Occipital lobe (tissue), 3 donors: ENCODE measurements at places on chromosomes 7 and 10. TPM values are rescaled to one million over a fixed set of nuclear protein-coding genes. Genes with fewer than 3 reads are reported as not detected.
A peak's percentile ranks its signal among the peaks of the same experiment; 100 is the strongest.

The EPO gene
- not detected for total RNA-seq

The GNAT3 gene
- not detected for total RNA-seq

The RELN gene
- total RNA-seq = 34.2 TPM

The ELFN1 gene
- 9.5 TPM for total RNA-seq

The PRSS1 gene
- not detected for total RNA-seq

DNA sequence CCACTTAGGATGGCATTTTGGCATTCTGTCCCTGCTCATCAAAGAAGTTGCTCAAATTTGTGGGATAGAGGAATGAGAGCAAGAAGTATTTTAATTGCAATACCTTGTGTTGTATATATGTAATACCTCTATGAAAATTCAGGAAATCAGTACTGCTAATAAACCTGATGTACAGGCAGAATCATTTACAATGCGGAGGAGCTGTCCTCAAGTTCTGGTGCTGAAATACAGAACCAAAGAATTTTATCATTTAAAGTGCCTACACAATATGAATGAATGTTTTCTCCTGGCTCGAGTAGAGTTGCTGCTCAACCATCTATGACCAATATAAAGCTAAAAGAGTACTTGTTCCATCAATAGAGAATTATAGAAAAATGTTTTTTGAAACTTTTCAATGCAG is 305.8 kb downstream of the PLXNA4 start:
- no peak for DNase-seq

GRCh38 chr7:85528581-85528980 is 341.7 kb upstream of the SEMA3D start:
- DNase-seq = no peak

GRCh38 chr10:26861205-26861998 is 644 bp upstream of the ABI1 start:
- no peak for DNase-seq

- DNase-seq = no peak
Observed at GRCh38 chr7:50650057-50650664, 85.0 kb upstream of the DDC start.

GRCh38 chr10:14215641-14216040 is 115.1 kb downstream of the FRMD4A start:
- DNase-seq = no peak

- peak; percentile 31 for DNase-seq
Observed at GRCh38 chr10:88991161-88991898, 732 bp downstream of the FAS start.

DNA sequence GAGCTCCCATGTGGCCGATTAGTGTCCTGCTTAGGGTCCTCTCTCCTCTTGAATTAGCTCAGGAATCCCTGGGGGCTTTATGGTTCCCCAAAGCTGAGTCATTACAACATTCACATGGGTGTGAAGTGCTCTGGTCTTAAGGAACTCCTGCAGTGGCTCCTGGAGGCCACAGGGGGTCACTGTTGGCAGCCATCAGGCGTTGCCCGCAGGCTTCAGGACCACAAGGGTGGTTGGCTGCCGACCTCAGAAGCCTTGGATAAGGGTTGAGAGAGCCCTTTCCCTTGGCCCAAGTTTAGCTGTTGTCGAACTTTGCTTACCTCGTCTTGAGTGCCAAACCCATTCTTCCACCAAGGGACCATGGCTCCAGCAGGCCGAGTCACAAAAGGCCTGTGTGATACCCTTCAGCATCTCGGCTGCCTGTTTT is 61.7 kb downstream of the SH2D4B start:
- DNase-seq = no peak

DNA sequence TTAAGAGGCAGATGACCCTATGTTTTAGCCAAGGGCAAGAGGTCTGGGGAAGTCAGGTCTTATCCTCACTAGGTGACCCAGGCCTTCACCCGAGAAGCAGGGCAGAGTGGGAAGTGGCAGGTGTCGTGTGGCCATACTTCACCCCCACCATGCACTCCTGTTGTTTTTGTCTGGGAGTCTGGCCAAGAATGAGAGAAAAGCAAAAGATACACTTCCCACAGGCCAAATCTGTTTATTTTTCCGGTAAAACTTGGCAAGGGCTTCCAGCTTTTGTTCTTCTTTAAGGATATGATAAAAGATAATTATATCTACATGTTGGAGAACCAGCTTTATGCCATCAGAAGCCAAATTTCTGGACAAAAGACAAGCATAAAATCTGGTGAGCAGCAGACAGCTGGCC is 137.4 kb upstream of the CDC14C start:
- DNase-seq = no peak

DNA sequence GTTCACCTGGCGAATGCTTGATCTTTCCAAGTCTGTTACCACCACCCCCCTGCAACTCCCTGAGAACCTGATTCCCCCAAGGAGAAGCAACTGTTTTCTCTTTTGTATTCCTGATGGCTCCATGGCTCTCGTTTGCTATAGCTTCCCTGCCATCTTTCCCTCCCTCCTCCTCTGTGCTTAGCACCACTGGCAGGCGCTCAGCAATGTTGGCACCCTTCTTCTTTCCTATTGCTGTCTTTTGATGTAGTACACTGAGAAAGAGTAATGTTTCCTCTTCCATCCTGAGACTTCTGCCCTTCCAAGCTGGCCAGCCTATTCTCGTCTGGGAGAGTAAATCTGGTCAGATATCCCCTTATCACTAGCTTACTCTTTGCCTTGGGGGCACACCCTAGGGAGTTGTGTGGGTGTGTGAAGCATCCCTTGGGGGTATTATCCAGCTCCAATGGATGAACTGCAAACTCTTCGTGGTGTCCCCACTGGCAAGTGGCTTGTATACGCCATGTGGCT is 74.0 kb downstream of the BMPER start:
- DNase-seq = no peak

DNA sequence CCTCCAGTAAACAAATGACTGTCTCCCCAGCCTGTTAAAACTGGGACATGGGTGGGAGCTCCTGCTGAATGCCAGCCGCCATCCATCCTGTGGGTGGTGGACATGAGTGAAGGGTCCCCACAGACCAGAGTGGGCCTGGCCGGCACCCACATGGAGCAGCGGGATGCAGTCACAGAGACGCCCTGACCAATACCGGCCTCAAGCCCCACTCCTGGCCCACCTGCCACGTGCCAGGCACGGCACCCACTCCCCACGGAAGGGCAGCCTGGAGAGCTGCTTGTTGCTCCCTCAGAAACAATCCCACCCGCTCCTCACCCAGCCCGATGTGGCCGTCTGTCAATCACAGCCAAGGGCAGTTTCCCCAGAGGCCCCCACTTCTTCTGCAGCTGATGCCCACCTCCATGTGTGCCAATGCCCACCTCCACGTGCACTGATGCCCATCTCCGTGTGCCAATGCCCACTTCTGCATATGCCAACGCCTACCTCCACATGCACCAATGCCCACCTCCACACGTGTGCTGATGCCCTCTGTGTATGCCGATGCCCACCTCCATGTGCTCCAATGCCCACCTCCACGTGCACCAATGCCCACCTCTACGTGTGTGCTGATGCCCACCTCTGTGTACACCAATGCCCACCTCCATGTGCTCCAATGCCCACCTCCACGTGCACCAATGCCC is 42.8 kb upstream of the DNAAF5 start:
- no peak for DNase-seq

DNA sequence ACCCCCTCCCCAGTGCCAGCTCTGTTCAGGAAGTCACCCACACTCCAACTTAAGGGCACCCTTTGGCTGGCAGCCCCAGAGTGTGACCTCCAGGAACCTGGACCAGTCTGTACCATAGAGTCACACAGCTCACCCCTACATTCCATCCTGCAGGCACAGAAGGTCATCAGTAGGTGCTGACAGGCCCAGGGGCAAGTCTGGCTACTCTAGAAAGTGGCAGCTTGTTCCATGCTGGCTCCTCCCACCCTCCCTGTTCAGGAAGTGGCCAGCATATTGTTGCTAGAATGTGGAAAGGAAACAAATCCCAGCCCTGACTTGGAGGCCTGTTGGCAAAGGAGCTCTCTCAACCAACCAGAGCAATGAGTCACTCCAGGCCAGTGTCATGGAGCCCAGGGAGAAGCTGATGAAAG is 3.2 kb upstream of the NCOA4 start:
- no peak for DNase-seq

DNA sequence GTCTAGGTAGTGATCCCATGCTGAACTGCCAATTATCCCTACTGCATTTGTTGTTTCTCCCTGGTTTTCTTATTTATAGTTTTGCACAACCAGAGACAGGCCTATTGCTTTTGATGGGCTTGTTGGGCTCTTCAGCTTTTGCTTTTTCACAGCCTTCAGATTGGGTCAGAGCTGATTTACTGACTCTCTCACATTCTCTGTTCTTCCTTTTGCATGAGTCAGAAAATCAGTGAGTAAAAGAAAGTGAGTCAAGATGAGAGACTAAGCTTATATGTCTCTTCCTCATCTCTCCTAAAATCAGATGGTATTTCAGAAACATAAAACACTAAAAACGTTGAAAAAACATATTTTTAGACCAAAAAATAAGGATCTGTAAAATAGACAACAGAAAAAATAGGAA is 1135.4 kb downstream of the XPNPEP1 start:
- no peak for DNase-seq

- DNase-seq = no peak
Observed at GRCh38 chr7:134690016-134690415, 43.4 kb downstream of the BPGM start.

- DNase-seq = no peak
Observed at GRCh38 chr10:76034353-76035205, 603.2 kb downstream of the LRMDA start.

DNA sequence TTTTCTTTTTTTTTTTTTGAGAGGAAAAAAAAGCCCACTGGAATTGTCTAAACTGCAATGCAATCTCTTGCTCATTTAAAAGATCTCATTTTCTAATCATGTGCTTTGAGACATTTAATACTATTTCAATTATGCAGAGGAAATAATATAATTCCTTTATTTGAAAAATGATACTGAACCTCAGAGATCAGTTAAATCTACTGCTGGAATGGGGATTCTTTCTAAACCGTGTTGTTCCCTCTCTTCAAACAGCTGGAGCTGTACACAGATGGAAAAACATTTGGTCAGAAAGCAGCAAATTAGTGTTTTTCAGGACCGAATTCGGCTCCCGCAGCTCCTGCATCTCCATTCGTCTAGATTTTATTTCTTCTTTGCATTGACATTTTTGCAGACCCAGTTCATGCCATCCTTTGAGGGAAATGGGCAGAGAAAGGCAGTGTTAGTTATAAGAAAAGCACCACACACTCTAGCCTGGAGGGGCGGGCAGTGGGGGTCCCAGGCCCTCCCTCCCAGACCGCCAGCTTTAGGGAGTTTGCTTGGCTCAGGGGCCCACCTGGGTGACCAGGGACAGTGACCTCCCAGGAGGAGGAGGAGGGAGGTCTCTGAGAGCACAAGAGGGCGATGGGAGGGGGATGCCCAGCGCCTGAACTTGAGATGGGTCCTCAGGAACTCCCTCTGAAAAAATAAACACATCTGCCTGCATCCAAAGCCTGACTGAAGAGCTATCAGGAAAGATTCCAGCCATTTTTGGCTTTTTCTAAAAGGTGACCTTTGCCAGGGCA is 32.4 kb downstream of the TRIM8 start:
- DNase-seq = no peak
